Camera-type eye (tissue), 1 donor: ENCODE measurements at places on chromosomes 12 and 14. TPM values are rescaled to one million over a fixed set of nuclear protein-coding genes. Genes with fewer than 3 reads are reported as not detected.

Gene KRT72
- not detected for total RNA-seq

Gene ERH
- 89.6 TPM for total RNA-seq

Gene MGST1
- 8.7 TPM for total RNA-seq

Gene LRRC43
- 1.6 TPM for total RNA-seq

Gene TC2N
- 12.0 TPM for total RNA-seq

Gene FSCB
- total RNA-seq = 0.11 TPM

Gene CD9
- total RNA-seq = 89.8 TPM

Gene GNB3
- total RNA-seq = 223 TPM

Gene IL23A
- total RNA-seq = 0.71 TPM

Gene SLIRP
- 70.5 TPM for total RNA-seq

Gene A2ML1
- total RNA-seq = 4.5 TPM

Gene COCH
- total RNA-seq = 37.7 TPM

Gene LBHD2
- not detected for total RNA-seq

Gene NGDN
- total RNA-seq = 48.5 TPM

Gene GYS2
- not detected for total RNA-seq

Gene NKX2-1
- not detected for total RNA-seq

Gene RDH5
- 48.5 TPM for total RNA-seq

Gene GRIP1
- 50.9 TPM for total RNA-seq

Gene CEBPE
- not detected for total RNA-seq

Gene FLVCR2
- 8.2 TPM for total RNA-seq

Gene LGMN
- 67.0 TPM for total RNA-seq

Gene TRHDE
- total RNA-seq = 23.5 TPM

Gene ERBB3
- total RNA-seq = 28.4 TPM

Gene KERA
- total RNA-seq = 52.3 TPM

Gene LIN52
- 19.8 TPM for total RNA-seq

Gene MAP1LC3B2
- 1.5 TPM for total RNA-seq

Gene C12orf43
- total RNA-seq = 11.4 TPM

Gene ENDOU
- 1.4 TPM for total RNA-seq

Gene GPR65
- total RNA-seq = 0.66 TPM

Gene MGP
- 186 TPM for total RNA-seq
